T-helper 22 cell (primary cell): ENCODE measurements at places on chromosomes 6 and 20.
A peak's percentile ranks its signal among the peaks of the same experiment; 100 is the strongest.

DNA sequence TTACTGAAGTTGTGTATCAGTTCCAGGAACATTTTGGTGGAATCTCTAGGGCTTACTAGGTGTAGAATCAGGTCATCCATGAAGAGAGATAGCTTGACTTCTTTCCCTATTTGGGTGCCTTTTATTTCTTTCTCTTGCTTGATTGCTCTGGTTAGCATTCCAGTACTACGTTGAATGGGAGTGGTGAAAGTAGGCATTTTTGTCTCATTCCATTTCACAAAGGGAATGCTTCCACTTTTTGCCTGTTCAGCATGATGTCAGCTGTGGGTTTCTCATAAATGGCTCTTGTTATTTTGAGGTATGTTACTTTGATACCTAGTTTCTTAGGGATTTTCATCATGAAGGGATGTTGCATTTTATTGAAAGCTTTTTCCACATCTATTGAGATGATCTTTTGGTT lies 195.3 kb downstream of the MOXD1 start:
- no peak for DNase-seq

- no peak for DNase-seq
Observed at GRCh38 chr20:62089393-62089792, 23.7 kb upstream of the TAF4 start.

GRCh38 chr6:34317172-34317477 lies 68.3 kb upstream of the SMIM29 start:
- no peak for DNase-seq

- no peak for DNase-seq
Observed at GRCh38 chr20:24732599-24732998, 216.5 kb upstream of the CST7 start.

- DNase-seq = no peak
Observed at GRCh38 chr20:20411836-20412235, 43.9 kb downstream of the INSM1 start.

- DNase-seq = peak; percentile 8
Observed at GRCh38 chr6:17600527-17601385, 654 bp downstream of the FAM8A1 start.

GRCh38 chr6:101770116-101770515 lies 376.6 kb downstream of the GRIK2 start:
- no peak for DNase-seq

- DNase-seq = no peak
Observed at GRCh38 chr6:36829919-36830544, 9.2 kb downstream of the CPNE5 start.

DNA sequence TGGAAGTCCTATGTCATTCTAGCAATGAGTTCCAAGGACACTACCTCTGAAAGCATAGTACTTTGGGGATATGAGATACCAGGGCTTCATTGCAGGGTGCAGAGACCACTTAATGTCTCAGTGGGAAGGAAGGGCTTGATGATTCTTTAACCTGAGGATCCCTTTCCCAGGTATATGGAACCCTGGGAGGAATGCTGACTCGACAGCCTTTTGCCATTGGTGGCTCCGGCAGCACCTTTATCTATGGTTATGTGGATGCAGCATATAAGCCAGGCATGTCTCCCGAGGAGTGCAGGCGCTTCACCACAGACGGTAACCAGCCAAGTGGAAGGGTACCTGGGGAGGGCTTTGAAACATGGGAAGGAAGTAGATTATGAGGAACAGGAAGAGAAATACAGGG lies 4.2 kb downstream of the PSMB9 start:
- DNase-seq = no peak

GRCh38 chr6:35553315-35553714 lies 40.6 kb upstream of the TULP1 start:
- no peak for DNase-seq

GRCh38 chr20:61295249-61295648 lies 43.2 kb downstream of the CDH4 start:
- no peak for DNase-seq

GRCh38 chr6:44001318-44002066 lies 125.8 kb downstream of the MRPL14 start:
- no peak for DNase-seq

DNA sequence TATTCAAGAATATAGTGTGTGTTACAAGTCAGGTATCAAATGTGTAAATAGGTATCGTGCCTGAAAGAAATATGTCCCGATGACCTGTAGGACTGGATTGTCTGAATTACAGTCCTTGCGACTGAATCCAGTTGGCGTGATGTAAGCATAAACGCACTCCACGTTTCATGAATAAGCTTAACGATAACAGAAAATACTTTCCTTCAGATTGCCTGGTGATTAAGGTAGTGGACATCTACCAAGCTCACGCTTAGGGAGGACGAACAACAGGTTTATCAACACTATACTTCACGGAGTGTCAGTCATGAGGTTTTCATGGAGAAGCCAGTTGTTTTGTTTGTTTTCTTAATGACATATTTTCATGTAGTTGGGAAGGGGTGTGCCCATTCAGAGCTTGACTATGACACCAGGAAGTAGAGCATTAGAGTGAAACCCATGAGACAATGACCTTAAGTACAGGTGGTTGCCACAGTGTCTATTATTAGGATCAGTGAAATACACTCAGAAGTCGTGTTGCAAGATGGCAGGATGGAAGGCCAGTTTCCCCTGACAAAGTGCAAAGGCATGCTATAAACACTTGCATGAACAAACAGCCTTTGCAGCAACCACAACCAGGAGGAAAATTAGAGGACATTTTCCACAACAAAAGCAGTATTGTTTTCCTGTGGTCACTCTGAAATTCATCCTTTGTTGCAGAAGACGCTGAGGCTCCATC lies 305.8 kb upstream of the PRDM1 start:
- no peak for DNase-seq

DNA sequence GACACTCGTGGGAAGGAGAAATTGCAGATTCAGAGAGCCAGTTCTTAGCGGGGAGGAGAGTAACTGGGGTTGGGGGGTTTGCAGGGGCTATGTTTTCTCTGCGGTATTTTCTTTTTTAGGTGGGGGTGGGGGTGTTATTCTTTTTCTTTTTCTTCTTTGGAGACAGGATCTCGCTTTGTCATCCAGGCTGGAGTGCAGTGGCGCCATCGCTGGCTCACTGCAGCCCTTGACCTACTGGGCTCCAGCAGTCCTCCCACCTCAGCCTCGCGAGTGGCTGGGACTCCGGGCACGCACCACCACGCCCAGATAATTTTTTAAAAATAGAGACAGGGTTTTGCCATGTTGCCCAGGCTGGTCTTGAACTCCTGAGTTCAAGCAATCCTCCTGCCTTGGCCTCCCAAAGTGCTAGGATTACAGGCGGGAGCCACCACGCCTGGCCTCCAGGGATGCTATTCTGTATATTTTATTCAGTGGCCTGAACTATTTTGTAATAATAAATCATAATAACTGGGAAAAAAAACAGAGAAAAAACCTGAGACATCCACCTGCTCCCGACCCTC lies 57.3 kb downstream of the UBE2V1 start:
- no peak for DNase-seq

DNA sequence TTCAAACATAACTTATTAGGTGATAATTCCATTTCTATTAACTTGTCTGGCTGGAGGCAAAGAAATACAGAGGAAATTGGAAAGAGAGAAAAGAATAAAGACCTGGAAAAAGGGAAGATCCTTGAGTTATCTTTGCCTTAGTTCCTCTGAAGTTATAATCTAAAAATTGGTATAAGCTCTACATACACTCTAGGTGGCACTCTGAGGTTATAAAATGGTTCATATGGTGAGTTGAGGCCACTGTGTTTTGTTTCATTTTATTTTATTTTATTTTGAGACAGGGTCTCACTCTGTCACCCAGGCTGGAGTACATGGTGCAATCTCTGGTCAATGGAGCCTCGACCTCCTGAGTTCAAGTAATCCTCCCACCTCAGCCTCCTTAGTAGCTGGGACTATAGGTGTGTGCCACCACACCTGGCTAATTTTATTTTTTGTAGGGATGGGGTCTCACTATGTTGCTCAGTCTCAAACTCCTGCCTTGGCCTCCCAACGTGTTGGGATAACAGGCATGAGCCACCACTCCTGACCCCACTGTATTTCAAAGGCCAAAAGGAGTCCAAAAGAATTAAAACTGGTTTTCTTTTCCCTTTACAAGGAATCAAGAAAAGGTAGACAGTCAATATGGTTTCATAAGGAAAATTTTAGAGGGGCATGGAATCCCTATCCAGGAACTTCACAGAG lies 19.4 kb downstream of the GPX6 start:
- DNase-seq = no peak

DNA sequence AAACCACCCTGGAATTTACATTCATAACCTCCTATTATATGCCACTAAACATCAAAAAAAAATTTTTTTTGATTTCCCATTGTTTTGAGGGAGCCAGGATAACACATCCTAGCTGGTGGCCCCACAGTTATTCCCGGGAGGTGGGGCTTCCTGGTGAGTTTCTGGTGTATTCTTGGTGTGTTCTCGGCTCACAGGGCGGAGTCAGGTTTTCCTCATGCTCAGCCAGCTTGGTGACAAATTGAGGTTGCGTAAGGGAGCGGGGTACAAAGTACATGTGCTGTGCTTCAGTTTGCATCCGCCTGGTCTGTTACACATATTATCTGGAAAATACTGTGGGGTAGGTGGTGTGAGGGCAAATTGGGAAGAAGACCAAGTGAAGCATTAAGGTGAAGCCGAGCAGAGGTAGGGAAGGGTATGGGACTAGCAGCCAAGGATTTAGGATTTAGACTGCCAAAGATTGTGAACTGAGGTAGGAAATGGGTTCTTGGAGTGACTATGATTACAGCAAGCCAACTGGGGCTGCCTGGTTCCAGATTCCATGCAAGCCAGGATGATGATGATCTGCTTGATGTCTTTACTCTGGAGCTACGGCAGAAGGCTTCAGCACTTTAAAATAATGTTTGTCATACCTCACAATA lies 46.2 kb upstream of the EEF1A1 start:
- DNase-seq = no peak
